ENCODE measurements at places on chromosomes 12 and 14.

GRCh38 chr12:53994009-53994263 lies 6.0 kb upstream of the HOXC9 start:
- no peak for DNase-seq

DNA sequence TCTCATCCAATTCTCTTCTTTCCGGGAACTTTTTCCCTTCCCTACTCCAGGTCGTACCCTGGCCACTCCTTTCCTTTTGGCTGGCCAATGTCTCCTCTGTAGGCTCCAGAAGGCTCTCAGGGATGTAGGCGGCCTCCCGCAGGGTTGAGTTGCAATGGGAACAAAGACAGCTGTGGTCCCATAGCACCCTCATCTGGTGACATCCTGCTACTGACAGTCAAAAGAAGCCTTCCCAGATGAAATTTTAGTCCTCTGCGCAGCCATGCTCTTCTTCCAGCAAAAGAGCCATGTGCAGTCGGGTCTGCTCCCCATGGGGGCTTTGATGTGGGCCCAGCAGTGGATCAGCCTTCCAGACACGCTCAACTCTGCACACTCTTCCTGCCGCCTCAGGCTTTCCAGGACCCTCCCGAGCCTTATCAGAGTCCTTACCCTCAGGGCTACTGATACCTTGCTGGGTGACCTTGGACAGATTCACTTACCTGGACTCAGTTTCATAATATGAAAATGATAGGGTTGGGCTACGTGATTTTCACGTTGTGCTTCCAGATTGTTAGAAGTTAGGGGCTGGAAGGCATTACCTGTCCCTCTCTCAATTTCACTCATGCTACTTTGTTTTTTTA lies 5.5 kb upstream of the CELA1 start:
- DNase-seq, result peak; percentile 22

- DNase-seq, result no peak
These were observed 94.4 kb downstream of the CRACR2A start for GRCh38 chr12:3658327-3659163.

GRCh38 chr12:31867292-31867691 lies 91.9 kb upstream of the RESF1 start:
- no peak for DNase-seq

DNA sequence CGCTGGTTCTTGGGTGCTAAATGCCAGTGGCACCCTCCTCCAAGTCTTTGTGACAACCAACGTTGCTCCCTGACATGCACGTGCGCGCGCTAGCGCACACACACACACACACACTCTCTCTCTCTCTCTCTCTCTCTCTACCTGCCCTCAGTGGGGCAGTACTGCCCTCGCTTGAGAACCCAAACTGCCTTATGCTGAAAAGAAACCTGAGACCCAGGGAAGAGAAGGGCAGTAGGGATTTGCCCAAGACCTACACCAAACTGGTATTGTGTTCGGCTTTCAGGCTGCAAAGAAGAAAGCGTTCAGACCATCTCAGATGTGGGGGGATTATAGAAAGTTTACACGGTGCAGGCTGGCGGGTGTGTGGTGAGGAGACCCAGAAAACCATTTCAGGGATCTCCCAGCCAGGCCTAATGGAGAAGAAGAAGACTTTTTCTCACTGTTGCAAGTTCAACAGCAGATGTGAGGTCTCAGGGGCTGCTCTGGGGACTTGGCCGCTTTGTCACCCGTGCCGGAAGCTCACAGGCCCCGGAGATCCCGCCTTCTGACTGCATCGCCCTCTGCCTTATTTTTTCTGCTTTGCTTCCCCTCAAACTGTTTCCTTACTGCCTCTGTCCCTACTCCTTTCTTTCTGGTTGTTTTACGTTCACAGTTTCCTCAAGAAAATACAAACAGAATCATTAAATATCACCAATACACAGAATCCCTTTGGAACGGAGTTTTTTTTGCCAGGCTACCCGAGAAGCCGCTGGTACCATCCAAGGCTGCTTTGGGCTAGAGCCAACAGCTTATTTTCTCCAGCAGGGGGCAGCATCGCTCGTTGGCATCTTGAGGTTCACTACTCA lies 82.4 kb downstream of the PPM1A start:
- DNase-seq, result no peak

- no peak for DNase-seq
These were observed 102.7 kb upstream of the NAV3 start for GRCh38 chr12:77728018-77728417.

- no peak for DNase-seq
These were observed 4.1 kb upstream of the TMEM120B start for GRCh38 chr12:121708313-121709063.

- no peak for DNase-seq
These were observed 5.0 kb upstream of the INF2 start for GRCh38 chr14:104684449-104684821.

DNA sequence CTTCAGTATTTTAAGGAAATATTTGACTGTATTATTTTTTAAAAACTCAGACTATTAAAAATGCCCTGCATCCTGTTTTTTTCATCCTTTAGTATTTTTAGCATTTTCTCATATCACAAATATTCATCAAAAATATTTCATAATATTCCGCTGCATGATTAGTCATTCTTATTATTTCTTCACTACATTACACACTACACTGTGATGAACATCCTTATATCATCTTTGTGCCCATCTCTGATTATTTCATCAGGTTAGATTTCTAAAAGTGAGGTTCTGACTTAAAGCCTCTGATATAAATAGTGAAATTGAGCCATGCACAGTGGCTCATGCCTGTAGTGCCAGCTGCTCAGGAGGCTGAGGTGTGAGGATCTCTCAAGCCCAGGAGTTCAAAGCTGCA lies 8.1 kb downstream of the COCH start:
- DNase-seq, result no peak

- DNase-seq, result no peak
These were observed 13.2 kb downstream of the PLBD1 start for GRCh38 chr12:14554281-14555007.

DNA sequence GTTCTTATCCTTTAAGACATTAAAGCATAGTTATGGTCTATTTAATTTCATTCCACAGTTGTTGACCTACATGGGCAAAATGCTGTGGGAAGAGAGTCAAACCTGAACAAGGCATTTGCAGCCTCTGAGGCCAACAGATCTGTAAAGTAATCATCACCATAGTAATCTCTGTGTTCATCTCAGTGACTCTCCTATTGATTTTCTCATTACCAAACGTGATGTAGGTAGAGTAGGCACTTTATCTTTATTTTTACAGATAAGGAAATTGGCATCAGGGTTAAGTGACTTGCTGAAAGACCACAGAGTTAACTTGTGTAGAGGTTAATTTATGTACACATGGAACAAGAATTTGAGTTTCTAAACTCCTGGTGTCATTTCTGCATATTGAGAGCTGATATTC lies 203.0 kb downstream of the ESR2 start:
- DNase-seq, result no peak

DNA sequence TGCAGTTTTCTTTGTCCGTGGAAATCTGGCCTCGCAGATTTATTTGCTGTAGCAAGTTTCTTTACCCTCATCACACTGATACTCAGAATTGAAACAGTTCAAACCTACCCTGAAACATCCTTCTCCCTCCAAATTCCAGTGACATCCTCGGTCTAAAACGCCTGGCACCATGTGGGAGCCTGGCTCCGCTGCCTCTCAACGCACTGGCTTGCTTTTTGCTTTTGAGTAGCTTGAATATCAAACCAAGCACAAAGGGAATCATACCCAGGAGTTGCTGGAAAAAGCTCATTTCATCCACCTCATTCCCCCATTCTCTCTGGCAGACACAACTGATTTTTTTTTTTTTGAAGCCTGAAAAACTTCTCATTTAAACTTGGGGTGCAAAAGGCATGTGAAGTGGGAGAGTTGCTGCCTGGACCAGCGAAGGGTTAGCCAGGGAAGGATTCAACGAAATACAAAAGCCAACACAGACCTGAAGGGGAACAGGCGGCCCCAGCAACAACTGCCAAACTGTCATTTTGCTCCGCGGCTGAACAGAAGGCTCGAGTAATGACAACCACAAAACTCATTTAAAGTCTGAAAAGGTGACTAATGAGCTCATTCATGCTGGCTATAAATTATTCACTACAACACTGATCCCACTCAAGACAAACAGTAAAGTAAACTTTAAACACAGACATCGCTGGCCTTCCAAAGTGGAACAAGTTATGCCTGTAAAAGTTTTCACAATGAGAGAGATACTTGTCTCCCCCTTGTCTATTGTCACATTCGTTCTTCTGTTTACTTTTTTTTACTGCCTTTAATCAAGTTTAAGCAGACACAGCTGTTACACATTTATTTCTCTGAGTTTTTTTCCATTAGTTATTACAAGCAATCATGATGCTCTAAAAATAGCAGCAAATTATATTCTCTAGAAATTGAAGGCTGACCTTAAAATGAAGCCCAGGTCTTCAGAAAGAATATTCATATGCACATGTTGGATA lies 12.5 kb upstream of the FOXN3 start:
- DNase-seq, result peak; percentile 62

DNA sequence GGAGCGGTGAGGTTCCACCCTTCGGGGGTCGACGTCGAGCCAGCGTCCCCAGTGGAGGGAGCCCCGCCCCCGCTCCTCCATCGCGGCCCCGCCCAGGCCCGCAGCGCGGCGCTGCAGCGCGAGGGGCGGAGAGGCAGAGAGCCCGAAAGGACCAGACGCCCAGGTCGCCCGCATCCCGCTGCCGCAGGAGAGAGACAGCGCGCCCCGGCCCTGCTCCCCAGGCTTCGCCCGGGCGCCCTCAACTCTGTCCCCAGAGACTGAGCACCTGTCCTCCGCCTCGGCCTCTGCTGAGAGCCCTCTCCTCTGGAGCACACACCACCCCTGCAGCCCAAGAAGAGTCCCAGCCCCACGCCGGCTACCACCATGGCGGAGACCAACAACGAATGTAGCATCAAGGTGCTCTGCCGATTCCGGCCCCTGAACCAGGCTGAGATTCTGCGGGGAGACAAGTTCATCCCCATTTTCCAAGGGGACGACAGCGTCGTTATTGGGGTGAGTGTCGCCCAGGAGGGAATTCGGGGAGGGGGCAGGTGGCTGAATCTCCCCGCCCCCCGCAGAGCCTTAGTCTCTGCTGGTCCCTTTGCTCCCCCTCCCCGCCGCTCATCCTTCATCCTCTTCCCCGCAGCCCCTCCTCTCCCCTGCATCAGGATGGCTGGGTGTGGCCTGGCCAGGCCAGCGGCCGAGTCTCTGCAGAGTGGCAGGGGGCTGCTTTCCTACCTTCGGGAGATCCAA lies at the start of gene KIF5A:
TSS of gene KIF5A (plus strand) at position 136 of the 732 bp plus-strand sequence. CDS start at position 364, 228 bp downstream.
- DNase-seq, result no peak

- DNase-seq, result peak; percentile 87
These were observed 201.4 kb downstream of the C12orf50 start for GRCh38 chr12:87827638-87828264.

- DNase-seq, result no peak
These were observed 7.3 kb downstream of the BCL7A start for GRCh38 chr12:122028905-122029560.

DNA sequence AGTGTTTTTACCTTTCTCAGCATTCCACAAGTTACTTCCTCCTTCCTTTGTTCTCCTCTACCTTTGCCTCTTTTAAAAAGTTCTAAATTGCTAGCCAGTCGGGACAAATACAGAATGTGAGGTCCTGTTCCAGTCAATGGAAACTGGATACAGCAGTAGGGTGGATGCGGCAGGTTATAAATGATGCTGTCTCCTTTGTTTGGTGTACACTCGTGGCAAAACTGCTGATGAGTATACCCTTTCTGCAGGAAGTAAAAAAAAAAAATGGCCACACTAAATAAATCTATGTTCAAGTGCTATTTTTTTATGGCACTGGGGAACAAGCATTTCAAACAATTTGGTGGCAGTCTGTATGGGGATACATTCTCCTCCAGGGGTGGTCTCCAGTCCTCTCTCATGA lies 27.5 kb downstream of the KLRK1 start:
- no peak for DNase-seq

- no peak for DNase-seq
These were observed 1850.6 kb upstream of the SEL1L start for GRCh38 chr14:83384253-83384652.

GRCh38 chr12:113332688-113333417 lies 2.1 kb downstream of the SLC8B1 start:
- no peak for DNase-seq

GRCh38 chr12:49296034-49296835 lies 1.3 kb downstream of the PRPH start:
- no peak for DNase-seq

GRCh38 chr14:65255029-65255545 lies 152.8 kb upstream of the MAX start:
- peak; percentile 53 for DNase-seq

GRCh38 chr12:94987076-94987669 lies 16.3 kb downstream of the NDUFA12 start:
- no peak for DNase-seq

- DNase-seq, result no peak
These were observed 18.9 kb downstream of the PYROXD1 start for GRCh38 chr12:21456291-21456780.

- DNase-seq, result no peak
These were observed 5.1 kb upstream of the SMOC1 start for GRCh38 chr14:69873877-69874780.

- no peak for DNase-seq
These were observed 436.7 kb downstream of the DAD1 start for GRCh38 chr14:22152161-22152870.

DNA sequence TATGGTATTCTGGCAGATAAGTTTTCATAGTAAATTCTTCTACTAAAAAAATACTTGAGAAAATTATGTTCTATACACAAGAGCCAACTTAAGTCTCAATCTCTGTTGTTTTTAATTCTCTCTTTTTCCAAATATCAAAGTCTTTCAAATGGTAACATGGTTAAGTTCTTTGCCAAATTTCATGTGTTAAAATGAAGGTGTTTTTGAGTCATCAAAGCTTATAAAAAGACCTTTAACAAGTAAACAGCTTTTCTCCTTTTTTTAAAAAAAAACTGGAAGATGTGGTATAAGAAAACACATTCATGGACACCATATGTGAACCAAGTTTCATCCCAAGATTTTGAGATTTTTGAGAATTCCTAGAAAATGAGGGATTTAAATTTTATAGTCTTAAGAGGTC lies 111.3 kb downstream of the FOXG1 start:
- no peak for DNase-seq

GRCh38 chr12:12018454-12018853 lies 52.3 kb upstream of the BCL2L14 start:
- DNase-seq, result no peak

DNA sequence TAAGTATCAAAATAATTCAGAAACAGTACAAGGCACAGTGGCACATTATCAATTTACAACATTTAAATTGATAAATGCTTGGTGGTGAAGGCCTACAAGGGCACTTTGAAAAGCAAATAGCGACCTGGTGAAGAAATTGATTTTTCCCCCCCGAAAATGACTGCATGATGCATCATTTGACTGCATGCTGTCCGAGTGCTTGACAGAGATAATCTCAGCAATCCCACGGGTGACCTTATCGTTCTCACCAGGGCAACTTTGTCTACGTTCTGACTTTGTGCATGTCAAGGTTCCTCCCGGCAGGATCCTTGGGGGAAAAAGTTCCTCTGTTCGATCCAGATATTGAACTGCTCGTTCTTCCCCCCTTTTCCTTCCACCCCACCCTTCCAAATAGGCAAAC lies 384.8 kb downstream of the EGLN3 start:
- no peak for DNase-seq
